Activated CD8-positive, alpha-beta T cell treated with anti-CD3 and anti-CD28 coated beads, Interleukin-2, amount 10 ng/mL, durations not matched to agents 7 days and 5 days (primary cell): ENCODE measurements at places on chromosomes 3 and 15. TPM values are rescaled to one million over a fixed set of nuclear protein-coding genes. Genes with fewer than 3 reads are reported as not detected.

GUCA1C gene
- not detected for total RNA-seq

MINDY4B gene
- not detected for total RNA-seq

BTLA gene
- total RNA-seq, result 22.3 TPM

CYP1A2 gene
- not detected for total RNA-seq

FRG2C gene
- not detected for total RNA-seq

CPN2 gene
- not detected for total RNA-seq

PTX3 gene
- total RNA-seq, result not detected

CLDN16 gene
- total RNA-seq, result not detected
